ENCODE measurements at places on chromosomes 1 and 21.

GRCh38 chr1:154772056-154772455, 98.0 kb downstream of the KCNN3 start:
- no peak for DNase-seq

- DNase-seq = no peak
These were observed 22.7 kb upstream of the LCE5A start for GRCh38 chr1:152487871-152488270.

DNA sequence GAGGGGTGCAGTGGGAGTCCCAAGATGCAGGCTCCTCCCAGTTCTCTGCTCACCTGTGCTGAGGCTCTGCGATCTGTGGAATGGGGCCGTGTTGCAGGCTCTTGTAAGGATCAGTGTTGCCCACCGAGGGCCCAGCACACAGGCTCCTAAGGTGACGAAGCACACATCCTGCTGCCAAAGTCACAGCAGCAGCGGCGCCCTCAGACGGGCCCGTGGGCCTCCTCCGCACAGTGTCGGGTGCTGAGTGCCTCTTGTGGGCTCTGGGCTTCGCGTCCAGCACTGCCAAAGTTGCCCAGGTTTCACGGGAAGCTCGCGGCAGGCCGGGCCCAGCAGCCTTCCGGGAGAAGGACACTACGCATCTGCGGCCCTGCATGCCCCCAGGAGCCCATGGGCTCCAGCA, 72.1 kb upstream of the ABCG1 start:
- no peak for DNase-seq

GRCh38 chr1:55059302-55060132, 20.2 kb downstream of the PCSK9 start:
- DNase-seq = no peak

DNA sequence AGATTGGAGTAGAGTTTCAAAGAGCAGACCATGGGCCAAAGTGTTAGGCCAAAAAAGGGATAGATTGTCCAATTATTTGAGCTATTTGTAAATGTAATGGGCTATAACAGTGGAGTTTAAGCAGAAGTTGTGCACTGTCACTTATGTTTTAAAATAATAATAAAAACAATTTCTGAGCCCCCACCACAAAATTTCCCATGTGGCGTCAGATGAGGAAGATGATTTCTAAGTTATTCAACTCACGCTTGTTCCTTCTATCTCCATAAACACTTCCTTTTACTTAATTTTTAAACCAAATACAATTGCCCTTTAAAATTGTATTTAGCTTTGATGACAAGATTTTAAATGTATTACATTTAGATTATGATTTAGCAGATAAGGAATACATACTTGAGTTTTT, 330.0 kb downstream of the PTPRC start:
- DNase-seq = no peak

DNA sequence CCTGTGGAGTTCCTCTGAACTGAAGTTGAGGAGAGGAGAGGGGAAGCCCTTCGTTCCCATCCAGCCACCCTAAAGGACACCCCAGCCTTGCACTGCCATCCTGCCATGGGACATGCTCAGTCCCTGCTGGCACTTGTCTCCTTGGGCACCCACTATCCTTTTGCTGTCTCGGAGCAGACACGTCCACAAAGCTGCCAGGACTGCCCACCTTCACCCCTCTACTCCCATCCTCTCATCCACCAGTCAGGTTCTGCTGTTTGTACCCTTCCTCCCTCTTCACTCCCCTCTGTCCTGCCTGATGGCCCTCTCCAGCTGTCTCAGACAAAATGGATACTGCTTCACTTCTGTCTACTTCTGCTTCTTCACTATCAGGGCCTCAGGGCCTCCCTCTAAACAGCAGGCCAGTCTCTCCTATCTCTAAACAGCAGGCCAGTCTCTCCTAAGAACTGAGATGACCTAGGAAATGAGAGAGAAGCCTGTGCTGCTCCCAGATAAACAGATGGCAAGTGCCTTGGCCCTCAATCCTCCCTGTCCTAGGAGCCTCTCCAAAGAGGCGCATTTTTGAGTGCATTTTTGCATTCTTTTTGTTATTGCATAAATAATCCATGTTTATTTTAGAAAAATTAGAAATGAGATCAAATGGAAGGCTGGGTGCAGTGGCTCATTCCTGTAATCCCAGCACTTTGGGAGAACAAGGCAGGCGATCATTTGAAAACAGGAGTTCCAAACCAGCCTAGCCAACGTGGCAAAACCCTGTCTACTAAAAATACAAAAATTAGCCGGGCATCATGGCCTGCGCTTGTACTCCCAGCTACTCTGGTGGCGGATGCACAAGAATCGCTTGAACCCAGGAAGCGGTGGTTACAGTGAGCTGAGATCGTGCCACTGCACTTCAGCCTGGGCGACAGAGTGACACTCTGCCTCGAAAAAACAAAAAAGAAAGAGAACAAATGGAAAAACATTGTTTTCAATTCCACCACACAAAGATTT, 4.4 kb upstream of the PYCR2 start:
- no peak for DNase-seq

GRCh38 chr1:184836141-184836540, 81.5 kb upstream of the EDEM3 start:
- no peak for DNase-seq

- DNase-seq = no peak
These were observed 476 bp downstream of the AXDND1 start for GRCh38 chr1:179366093-179366800.

GRCh38 chr1:234272656-234273312, 100.5 kb upstream of the COA6 start:
- no peak for DNase-seq

GRCh38 chr1:116679828-116680628, 12.5 kb upstream of the IGSF3 start:
- no peak for DNase-seq

GRCh38 chr1:192884241-192884640, 75.4 kb downstream of the RGS2 start:
- DNase-seq = no peak

- DNase-seq = no peak
These were observed 1.2 kb upstream of the SEMA6C start for GRCh38 chr1:151147665-151148064.

GRCh38 chr1:202692959-202693555, 17.2 kb downstream of the SYT2 start:
- DNase-seq = peak; percentile 54

GRCh38 chr21:36027347-36027746, 33.0 kb downstream of the SETD4 start:
- DNase-seq = no peak

DNA sequence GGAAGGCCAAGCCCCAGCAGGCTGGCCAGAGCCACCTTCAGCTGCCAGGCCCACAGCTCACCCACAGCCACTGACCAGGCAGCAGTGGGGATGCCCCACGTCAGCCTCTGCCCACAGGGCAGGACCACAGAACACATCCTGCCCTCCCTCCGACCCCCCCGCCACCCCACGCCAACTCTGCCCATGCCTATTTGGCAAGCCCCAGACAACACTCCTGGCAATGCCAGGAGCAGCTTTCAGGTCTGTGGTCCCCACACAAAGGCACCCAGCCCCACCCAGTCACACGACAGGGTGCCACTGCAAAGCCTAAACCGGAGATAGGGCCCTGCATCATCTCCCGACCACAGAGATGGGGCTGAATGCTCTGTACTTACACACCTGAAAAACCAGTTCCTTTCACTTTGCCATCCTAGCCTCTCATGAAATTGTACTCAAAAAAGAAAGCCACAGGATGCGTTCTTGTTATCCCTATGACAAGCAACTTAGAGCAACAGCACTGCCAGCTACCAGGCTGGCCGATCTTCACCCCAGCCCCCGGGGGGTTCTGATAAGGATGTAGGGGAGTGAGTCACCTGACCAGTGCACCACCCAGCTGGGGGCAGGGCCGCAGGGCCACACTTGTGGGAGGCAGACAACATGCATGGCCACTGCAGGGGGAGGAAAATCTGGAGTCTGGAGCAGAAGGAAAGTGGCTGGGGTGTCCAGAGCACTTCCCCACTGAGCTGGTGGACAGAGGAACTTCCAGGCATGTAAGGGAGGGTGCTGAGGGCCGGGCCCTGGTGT, 36.2 kb downstream of the UBE2G2 start:
- DNase-seq = no peak

DNA sequence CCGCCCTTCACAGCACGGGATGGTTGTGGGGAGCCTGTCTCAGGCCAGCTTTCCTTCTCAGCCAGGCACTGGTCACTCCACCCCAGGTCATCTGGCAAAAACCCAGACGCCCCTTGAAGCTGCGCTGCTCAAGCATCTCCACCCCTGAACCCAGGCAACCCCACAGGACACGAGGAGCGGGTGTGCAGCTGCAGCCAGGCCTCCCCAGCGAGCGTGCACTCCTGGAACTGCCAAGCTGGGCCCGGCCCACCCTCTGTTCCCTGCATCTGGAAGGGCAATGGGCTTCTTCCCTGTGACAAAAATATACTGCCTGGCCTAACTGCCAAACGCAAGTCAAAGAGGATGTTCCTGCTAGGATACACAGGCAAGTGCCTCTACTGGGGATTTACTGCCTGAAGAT, 39.7 kb downstream of the SLC66A1 start:
- DNase-seq = no peak

- no peak for DNase-seq
These were observed 53.8 kb upstream of the PRDX6 start for GRCh38 chr1:173423291-173423690.

- no peak for DNase-seq
These were observed 3.0 kb upstream of the TSPAN1 start for GRCh38 chr1:46171871-46172270.

DNA sequence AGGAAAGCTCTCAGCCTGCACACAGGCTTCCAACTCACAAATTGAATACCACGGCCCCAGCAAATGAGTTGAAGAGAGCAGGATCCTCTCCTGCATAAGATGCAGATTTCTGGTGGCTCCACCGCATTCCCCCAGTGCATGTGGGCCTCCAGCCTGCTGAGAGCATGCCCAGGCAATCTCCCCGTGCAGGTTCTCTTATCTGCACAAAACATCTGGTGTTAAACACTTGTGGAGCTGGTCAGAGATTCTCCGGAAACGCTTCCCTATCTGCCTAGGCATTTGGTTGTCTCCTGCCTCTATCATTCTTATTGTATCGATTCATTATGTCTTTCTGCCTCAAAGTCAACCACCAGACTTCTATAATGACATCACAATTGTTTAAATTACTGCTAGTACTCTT, 1349.0 kb upstream of the B3GALT2 start:
- DNase-seq = no peak

DNA sequence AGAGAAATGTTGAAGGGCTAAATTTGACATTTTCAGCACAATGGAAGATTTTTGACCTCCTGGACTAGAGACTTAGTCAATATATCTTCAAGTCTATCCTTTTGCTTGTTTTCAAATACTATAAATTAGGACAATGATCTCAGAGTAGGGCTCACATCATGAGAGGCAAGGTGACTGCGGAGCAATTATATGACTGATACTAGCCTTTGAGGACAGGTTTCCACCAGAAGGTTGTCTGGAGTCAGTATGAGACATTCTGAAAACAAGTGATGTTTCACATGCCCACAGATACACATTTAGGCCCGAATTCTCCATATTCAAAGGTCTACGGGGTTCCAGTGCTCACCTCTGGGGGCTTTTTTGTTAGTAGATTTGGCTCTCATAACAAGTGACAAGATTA, 142.3 kb upstream of the SAMSN1 start:
- no peak for DNase-seq

DNA sequence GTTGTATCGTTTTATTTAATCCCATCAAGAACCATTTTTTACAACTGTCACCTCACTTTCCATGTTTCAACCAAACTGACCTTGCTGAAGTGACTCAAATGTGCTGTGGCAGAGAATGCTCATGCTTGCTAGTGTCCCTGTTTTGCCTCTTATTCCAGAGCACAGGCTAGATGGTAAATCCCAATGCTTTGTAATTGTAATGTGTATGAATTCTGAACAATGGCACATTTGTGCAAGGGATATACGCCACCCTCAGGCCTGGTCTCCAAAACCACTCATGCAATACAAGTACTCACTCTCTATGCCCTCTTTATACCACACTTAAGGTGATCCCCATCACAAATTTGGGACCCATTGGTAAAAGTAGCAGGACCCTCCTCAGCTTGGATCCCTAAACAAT, 313.6 kb downstream of the HHIPL2 start:
- DNase-seq = no peak

- no peak for DNase-seq
These were observed 25.9 kb upstream of the TARDBP start for GRCh38 chr1:10986525-10986890.

DNA sequence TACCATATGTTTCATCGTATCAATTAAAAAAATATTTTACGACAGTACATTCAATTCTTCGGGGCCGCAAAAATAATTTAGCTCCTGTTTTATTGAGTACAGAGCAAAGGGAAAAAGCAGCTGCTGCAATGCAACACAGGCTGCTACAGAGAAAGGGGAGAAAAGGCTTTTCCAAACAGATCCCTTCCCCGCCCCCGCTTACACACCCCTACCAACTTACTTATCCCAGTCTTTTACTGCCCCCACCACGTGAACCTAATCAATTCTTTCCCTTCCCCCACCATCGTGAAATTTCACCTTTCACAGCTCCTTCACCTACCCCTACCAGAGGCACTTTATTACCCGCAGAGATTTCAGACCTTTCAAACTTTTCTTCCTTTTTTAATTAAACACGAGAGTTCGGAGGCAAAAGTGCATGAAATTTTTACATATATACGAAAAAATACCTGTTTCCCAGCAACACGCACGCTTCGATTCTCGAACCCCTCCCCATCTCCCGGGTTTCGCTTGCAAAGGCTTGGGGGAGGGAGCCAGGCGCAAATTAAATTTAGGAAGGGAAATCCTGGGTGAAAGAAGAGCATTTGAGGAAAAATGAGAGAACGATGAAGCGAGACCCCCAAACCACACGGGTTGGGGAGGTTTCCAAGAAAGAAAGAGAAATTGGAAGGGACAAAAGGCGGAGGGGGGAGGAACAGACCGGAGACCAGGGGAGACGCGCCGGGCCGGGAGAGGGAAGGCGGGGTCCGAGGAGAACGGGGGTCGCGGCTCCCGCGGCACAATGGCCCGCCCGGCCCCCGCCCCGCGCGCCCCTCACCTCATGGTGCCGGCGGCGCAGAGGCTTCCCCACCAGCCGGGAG, 823 bp downstream of the ENAH start:
- DNase-seq = no peak

GRCh38 chr1:162570718-162571117, 9.2 kb downstream of the UAP1 start:
- DNase-seq = no peak

DNA sequence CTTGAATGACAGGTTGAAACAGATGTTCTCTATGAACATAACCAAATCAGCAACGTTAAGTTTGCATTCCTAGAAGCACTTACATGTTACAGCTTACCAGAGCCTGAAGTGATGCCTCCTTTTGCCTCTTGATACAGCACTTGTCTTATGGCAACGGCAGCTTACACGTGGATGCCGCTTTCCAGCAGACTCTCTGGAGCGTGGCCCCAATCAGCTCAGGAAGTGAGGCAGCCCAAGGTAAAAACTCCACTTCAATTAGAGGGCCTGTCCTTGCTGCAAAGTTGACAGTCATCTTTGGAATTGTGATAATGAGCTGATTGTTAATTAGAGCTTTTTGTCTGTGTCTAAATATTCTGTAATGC, 345.1 kb downstream of the RYR2 start:
- no peak for DNase-seq

- DNase-seq = no peak
These were observed 11.5 kb downstream of the LRP8 start for GRCh38 chr1:53316424-53316765.

Data from GM12891 (cell line).